Stimulated activated CD4-positive, alpha-beta T cell treated with anti-CD3 and anti-CD28 coated beads, TNF-alpha, amount 100 ng/mL, for 48 hours (primary cell): ENCODE measurements at places on chromosomes 6 and 20.
A peak's percentile ranks its signal among the peaks of the same experiment; 100 is the strongest.

DNA sequence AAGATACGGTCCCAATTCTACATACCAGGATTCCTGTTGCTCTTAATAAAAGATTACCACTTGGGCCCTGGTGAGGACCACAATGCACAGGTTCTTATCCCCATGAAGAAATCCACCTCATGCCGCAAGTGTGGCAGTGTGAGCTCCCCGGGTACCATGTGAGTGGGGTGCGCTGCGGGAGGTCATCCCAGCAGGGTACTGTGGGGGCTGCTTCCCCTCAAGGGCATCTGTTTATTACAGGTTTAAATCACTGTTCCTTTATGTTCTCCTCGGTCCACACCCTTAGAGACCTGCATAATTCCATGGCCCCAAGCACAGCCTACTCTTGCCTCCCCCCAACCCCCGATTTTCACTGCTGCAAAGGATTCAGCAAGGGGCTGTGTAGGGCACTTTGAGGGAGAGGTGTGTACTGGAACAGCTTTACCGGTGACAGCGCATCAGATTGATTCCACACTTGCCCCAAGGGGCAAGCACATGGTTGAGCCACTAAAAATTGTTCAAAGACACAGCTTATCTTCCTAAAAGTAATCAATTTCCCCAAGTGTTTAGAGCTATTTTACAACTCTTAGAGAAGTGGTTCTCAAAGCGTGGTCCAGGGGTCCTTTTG lies 6.2 kb downstream of the DIDO1 start:
- DNase-seq, result no peak

- no peak for DNase-seq
Measured at GRCh38 chr6:36273802-36274514, 4.1 kb downstream of the PNPLA1 start.

GRCh38 chr6:139855671-139856311 lies 481.3 kb upstream of the CITED2 start:
- no peak for DNase-seq

DNA sequence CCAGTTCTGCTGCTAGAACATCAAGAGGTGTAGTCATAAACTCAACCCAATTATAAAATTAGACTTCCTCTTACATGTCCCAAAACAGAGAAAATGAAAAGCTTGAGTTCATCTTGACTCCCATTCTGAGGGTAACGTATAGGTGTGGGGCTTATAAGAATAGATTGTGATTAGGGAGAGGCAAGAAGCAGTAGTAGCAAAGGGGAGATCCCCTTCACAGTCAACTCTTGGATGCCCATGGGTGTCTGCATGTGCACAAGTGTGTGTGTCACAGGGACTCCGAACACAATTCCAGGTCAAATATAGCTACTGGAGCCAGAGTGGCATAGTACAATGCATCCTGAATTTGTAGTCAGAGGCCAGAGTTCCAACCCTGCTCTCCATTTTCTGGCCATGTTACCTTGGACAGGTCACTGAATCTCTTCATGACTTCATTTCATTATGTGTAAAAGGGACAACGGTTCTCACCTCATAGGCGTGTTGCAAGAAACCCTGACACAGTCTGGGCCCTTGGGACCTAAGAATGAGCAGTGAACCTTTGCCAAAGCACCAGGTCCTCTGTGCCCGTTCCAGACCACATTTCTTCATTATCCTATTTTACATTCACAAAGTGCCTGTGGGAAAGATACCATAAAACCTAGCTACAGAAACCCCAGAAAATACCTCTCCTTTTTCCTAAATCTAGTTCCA lies 11.8 kb downstream of the GSTA4 start:
- DNase-seq, result no peak

DNA sequence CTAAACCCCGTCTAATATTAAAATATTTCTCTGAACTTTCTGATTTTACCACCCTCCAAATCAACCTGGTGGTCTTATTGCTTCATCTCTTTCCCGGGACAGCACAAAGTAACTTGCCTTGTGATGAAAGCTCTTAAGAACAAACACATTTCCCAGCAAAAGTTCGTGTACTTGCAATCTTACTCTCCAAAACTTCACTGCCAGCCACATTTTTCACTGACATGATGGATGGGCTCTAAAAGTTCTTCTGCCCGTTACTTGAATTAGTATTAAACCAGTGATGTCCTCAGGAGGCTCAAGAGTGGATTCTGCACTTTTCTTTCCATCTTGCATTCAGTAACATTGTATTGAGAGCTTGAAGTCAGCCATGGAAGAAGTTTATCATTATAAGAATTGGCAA lies 731.6 kb upstream of the GJE1 start:
- DNase-seq, result no peak

GRCh38 chr20:37564388-37565133 lies 36.9 kb upstream of the BLCAP start:
- peak; percentile 6 for DNase-seq

DNA sequence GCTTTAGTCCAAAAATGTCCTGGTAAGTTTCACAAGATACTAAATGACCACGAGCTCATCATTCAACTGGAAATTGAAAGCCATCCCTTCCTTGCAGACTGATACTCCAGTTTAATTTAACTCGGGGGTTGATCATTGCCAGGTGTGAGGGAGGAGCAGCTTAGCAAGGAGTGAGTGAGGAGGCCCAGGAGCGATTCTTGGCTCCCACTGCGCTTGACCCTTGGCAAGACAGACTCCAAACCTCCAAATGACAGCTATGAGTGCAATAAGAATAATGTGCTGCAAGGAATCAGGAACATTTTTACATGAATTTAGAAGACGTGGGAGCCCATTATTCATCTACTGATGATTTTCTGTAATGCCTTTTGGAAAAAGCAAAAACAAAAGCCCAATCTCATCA lies 64.9 kb downstream of the LAMA4 start:
- DNase-seq, result no peak

DNA sequence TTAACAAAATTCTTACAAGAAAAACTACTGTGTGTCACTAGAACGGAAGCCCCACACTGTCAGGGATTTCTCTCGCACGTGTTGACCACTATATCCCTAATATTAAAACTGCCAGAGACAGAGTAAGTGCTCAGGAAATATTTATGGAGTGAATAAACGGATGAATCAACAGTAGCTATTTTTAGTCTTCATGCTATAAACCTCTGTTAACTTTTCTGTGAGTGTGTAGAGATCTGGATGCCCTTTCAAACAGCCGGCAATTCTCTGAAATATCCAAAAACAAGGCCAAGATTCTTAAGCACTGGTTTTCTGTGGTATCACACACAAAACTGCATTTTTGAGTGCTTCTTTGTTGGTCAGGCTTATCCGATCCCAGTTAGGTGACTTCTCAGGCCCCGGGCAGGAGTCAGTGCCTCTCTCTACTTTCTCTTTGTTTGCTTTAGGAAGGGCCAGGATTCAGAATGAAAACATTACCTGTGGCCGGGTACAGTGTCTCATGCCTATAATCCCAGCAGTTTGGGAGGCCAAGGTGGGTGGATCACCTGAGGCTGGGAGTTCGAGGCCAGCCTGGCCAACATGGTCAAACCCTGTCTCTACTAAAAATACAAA lies 15.7 kb downstream of the ATP9A start:
- no peak for DNase-seq

DNA sequence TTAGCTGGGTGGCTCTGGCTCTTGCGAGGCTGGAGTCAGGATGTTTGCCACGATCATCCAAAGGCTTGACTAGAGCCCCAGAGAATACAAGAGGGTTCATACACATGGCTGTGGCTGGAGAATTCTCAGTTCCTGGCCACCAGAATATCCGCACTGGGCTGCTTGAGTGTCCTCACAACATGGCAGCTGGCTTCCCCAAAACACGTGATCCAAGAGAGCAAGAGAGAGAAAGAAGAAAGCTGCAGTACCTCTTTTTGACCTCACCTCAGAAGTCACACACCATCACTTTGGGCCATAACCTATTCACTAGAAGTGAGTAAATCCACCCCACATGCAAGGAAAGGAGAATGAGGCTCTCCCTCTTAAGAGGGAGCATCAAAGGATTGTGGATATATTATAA lies 21.5 kb upstream of the BPIFB1 start:
- DNase-seq, result no peak

DNA sequence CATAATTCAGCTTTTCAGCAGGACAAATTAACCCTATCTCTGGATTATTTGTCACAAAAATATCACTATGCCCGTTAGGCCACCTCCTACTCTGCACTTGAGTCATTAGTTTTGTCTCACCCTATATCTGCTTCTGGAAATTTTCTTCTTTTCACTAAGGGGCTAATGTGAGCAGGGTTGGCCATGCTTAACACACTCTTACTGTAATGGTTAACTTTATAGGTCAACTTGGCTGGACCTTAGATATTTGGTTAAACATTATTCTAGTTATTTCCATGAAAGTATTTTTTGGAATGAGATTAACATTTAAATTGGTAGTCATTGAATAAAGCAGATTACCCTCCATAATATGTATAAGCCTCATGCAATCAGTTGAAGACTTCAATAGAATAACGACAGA lies 394.6 kb upstream of the PTCHD4 start:
- DNase-seq, result no peak

GRCh38 chr20:48008850-48009515 lies 223.7 kb upstream of the SULF2 start:
- no peak for DNase-seq
